ENCODE measurements at places on chromosomes 11 and 22. TPM values are rescaled to one million over a fixed set of nuclear protein-coding genes. Genes with fewer than 3 reads are reported as not detected.

The BDNF gene
- polyA plus RNA-seq: 0.12 TPM

The GVQW3 gene
- polyA plus RNA-seq: 1.8 TPM

The C11orf65 gene
- 0.11 TPM for polyA plus RNA-seq

The SCGB1C1 gene
- polyA plus RNA-seq: not detected

The NCF4 gene
- polyA plus RNA-seq: 6.5 TPM

The PRR33 gene
- not detected for polyA plus RNA-seq

The HNRNPUL2 gene
- polyA plus RNA-seq: 25.9 TPM

The C11orf21 gene
- polyA plus RNA-seq: 0.23 TPM

The TNNI2 gene
- polyA plus RNA-seq: 57.4 TPM

The B4GALNT4 gene
- 6.8 TPM for polyA plus RNA-seq

The JHY gene
- 1.1 TPM for polyA plus RNA-seq

The XBP1 gene
- polyA plus RNA-seq: 250 TPM

The LRRC74B gene
- polyA plus RNA-seq: 0.05 TPM

The OR52I1 gene
- not detected for polyA plus RNA-seq

The RIMBP3C gene
- not detected for polyA plus RNA-seq

The RSF1 gene
- 8.4 TPM for polyA plus RNA-seq

The DNAJC4 gene
- polyA plus RNA-seq: 92.9 TPM

The PIWIL4 gene
- polyA plus RNA-seq: 12.1 TPM

The TFIP11 gene
- 20.5 TPM for polyA plus RNA-seq

The MMP3 gene
- polyA plus RNA-seq: 0.05 TPM

The MIAT gene
- polyA plus RNA-seq: 0.28 TPM

The OR51E1 gene
- polyA plus RNA-seq: 0.07 TPM

The YPEL4 gene
- 0.68 TPM for polyA plus RNA-seq

The C22orf23 gene
- 0.68 TPM for polyA plus RNA-seq

The GLYATL2 gene
- polyA plus RNA-seq: not detected
